ENCODE measurements at places on chromosomes 16 and 17.
A peak's percentile ranks its signal among the peaks of the same experiment; 100 is the strongest.

- peak; percentile 85 for DNase-seq
These were observed 6.8 kb upstream of the NOTUM start for GRCh38 chr17:81967533-81968395.

GRCh38 chr17:14301279-14302090 is 604 bp downstream of the HS3ST3B1 start:
- DNase-seq: peak; percentile 68

GRCh38 chr16:23876256-23876896 is 40.6 kb downstream of the PRKCB start:
- DNase-seq: no peak

- DNase-seq: no peak
These were observed 1.8 kb upstream of the NUBP1 start for GRCh38 chr16:10741844-10742243.

GRCh38 chr17:82655523-82655922 is 7.3 kb upstream of the WDR45B start:
- DNase-seq: no peak
